SK-N-SH (cell line): ENCODE measurements at places on chromosomes 1 and 21. TPM values are rescaled to one million over a fixed set of nuclear protein-coding genes. Genes with fewer than 3 reads are reported as not detected.
A peak's percentile ranks its signal among the peaks of the same experiment; 100 is the strongest.

DNA sequence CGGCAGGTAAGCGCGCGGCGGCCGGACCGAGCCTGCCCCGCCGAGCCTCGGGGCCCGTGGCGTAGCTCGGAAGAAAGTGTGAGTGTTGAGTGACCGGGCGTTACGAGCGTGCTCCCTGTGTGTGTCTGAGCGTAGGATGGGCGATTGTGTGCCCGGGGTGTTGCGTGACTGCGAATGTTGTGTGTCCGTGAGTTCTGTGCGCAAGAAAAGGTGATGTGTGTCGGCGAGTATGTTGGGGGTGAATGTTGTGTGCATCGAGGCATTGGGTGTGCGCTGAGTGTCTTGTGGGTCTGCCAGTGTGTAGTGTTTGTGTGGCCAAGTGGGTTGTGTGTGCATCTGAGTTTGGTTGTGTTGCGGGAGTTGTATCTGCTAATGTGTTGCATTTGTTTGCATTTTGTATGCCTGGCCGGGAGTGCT lies 398 bp downstream of the PTPRU start:
- no peak for DNase-seq

DNA sequence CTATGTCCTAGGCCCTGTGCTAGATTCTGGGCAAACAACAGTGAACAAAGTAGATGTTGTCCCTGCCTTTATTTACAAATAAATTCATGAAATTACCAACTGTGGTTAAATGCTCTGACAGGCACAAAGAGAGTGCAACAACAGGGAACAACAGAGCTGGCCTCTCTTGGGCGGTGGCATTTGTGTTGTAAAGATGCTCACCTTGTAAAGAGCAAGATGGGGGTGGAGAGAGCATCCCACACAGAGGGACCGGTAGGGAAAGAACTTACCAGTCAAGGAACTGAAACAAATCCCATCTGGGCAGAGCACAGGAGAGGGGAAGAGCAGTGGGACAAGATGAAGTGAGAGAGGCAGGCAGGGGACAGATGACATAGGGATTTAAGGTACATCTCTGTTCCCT lies 21.6 kb upstream of the SLC22A15 start:
- no peak for DNase-seq

DNA sequence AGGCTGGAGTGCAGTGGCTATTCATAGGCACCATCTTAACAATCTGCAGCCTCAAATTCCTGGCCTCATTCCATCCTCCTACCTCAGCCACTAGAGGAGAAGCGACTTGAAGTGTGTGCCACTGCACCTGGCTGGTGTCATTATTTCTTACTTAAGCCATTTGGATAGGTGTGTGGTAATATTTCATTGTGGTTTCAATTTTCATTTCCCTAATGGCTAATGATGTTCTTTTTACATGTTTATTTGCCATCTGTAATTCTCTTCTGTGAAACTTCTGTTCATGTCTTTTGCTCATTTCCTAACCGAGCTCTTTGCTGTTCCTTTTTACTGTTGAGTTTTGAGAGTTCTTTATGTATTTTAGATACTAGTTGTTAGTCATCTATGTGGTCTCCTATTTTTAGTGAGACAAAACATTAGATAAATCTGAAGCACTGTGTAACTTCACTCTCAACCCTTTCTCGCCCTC lies 66.8 kb downstream of the SLC27A3 start:
- no peak for DNase-seq

DNA sequence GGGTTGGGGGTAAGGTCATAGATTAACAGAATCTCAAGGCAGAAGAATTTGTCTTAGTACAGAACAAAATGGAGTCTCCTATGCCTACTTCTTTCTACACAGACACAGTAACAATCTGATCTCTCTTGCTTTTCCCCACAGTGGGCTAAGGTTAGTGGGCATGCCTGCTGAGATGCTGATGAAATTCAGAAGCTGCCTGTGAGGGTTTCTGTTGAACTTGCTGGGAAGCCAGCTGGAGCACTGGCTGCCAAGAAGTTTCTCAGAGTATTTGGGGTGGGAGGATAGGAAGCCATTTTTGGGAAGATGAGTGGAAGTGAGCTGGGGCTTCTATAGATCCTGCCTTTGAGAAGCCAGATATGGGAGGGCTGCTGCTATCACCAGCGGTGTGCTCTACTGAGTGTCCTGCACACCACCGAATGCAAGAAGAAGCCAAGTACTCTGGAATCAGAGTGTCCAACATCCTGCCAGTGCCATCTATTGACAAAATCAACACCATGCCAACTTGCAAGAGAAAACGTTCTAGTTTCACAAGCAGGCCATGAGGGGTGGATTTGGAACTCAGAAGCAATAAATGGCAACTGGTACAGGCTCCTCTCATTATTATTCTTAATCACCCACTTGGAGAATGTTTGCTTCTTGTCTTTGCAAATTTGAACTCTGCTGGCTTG lies 102.7 kb downstream of the PTPRU start:
- no peak for DNase-seq

DNA sequence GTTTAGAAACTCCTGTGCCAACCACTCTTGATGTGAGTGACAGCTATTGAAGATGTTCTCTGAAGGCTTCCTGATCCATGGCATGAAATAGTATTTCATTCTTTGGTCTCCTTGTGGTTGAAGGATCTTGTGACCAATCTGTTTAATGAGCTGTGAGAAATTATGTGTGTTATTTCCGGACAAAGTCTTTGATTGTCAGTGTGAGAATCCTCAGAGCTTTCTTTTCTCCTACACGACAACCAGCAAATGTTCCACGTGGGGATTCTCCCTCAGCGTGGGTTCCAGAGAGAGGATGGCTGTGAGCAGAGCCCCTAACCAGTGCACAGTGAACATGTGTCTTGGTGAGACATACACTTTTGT lies 45.0 kb upstream of the HOOK1 start:
- no peak for DNase-seq

GRCh38 chr21:40235528-40235927 lies 368.3 kb downstream of the PCP4 start:
- DNase-seq: no peak

GRCh38 chr1:16082283-16083038 lies 9.0 kb upstream of the FAM131C start:
- peak; percentile 80 for DNase-seq

GRCh38 chr1:219416598-219417238 lies 196.2 kb downstream of the ZC3H11B start:
- DNase-seq: peak; percentile 44

- no peak for DNase-seq
Measured at GRCh38 chr1:51569284-51570062, 47.4 kb upstream of the OSBPL9 start.

- no peak for DNase-seq
Measured at GRCh38 chr1:150061632-150062101, 5.9 kb upstream of the VPS45 start.

DNA sequence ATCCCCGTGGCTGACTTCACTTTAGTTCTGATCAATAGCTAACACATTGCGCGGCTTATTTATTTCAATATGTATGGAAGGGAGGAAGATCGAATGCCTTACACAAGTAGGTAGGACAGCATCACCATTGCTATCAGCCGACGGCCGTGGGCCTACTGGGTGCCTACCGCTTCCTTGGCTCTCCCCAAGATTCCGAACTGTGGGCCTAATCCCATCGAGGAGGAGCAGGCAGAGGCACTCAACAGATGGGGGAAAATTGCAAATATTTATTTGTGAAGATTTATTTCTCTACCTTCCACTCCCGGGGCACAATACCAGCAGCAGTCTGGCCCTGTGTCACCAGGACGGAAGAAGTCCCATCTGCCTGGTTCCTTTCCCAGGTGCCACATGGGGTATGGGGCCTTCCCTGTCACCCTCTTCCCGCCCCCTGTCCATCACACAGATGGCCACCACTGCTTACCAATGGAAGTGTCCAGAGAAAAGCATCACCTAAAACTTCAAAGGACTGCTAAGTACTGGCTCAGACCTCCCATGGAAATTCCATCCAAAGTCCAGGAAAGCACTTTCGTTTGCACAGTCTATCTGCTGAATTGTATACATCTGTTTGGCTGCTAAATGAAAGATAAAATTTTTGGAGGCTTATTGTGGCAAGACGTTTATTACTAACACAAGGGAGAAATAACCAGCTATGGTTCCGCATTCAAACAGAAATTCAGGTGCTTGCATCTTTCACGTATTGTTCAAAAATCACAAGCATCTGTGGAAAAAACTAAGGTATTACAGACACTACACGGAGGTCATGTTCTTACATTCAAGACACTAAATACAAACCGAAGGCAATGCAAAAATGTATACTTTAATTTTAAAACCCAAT lies 11.8 kb downstream of the AGT start:
- DNase-seq: no peak

PAPPA2 gene
- 0.02 and 0.03 TPM in 2 replicates for polyA plus RNA-seq

MRPL24 gene
- 149 and 171 TPM in 2 replicates for polyA plus RNA-seq

AADACL3 gene
- polyA plus RNA-seq: not detected in 2 replicates

SPATA46 gene
- polyA plus RNA-seq: not detected in 2 replicates
